ENCODE measurements at places on chromosomes 2 and 18. TPM values are rescaled to one million over a fixed set of nuclear protein-coding genes. Genes with fewer than 3 reads are reported as not detected.

GRCh38 chr2:3476321-3476984 lies 42.9 kb downstream of the ADI1 start:
- no peaks in the 10 kb centered on the region for H3K4me1 ChIP-seq
- no peaks in the 10 kb centered on the region for H3K36me3 ChIP-seq
- DNase-seq = no peak
- H3K27ac ChIP-seq = no peak overlapping the region
- no peak overlapping the region for H3K4me3 ChIP-seq
- H3K27me3 ChIP-seq = no peaks in the 10 kb centered on the region

DNA sequence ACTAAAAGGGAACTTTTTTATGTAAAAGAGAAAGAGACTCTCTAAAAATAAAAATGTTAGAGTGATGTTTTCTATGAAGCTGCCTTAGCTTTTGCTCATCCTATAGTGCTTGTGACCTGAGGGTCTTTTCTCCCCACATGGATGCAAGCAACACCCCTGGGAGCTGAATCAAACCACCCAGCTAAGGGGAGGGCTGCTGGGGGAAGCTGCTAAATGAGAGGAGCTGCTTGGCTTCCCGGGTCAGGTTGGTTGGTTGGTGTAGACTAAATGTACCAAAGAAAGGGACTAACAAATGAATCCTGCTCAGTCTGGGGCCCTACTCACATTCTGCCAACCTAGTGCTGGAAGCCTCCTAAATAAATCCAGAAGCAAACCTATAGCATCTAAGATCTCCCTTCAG lies 35.0 kb downstream of the AFF3 start:
- no peaks in the 10 kb centered on the region for H3K27me3 ChIP-seq
- no peak overlapping the region for H3K4me3 ChIP-seq
- no peaks in the 10 kb centered on the region for H3K36me3 ChIP-seq
- DNase-seq = no peak

DNA sequence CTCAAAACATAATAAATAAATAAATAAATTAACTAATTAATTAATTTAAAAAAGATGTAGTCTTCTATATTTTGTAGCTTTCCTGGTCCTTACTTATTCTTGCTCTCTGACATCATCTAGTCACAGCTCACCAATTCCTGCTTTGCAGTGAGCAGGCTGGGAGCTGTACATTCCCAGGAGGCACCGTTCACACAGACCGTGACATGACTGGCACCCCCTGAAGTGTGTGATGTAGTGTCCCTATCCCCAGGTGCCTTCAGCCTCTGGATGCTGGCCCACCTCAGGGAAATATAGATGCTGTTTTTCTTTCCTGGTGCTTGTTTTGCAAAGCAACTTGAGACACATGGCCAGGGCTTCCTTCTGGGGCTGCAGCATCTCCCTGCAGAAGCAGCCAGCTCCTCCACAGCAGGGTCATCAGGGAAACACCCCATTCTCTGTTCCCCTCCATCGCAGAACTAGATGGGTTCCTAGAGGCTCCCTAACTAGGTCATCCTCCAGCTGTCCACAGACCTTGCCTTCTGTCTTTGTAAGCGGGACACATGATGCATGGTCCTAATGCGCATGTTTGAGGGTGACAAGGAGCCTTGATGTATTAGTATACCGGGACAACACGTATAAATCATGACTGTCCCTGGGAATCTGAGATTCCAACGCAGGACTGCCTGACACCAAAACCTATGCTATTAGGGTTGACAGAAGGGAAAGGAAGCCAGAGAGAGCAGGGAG lies 76.4 kb downstream of the RHOB start:
- H3K4me3 ChIP-seq = no peak overlapping the region
- no peaks in the 10 kb centered on the region for H3K36me3 ChIP-seq
- no peak overlapping the region for H3K27ac ChIP-seq

- no peak overlapping the region for H3K4me3 ChIP-seq
- DNase-seq = no peak
- H3K27me3 ChIP-seq = no peaks in the 10 kb centered on the region
- H3K4me1 ChIP-seq = no peaks in the 10 kb centered on the region
- no peak overlapping the region for H3K27ac ChIP-seq
- no peaks in the 10 kb centered on the region for H3K36me3 ChIP-seq
Measured at GRCh38 chr2:111208639-111209038, 87.9 kb downstream of the BCL2L11 start.

- H3K4me1 ChIP-seq = no peaks in the 10 kb centered on the region
- H3K27me3 ChIP-seq = no peaks in the 10 kb centered on the region
- no peak for DNase-seq
- H3K36me3 ChIP-seq = no peaks in the 10 kb centered on the region
- H3K4me3 ChIP-seq = no peak overlapping the region
Measured at GRCh38 chr2:126383800-126384199, 272.2 kb upstream of the GYPC start.

GRCh38 chr2:217289177-217289906 lies 429.5 kb upstream of the TNP1 start:
- H3K27ac ChIP-seq = no peak overlapping the region
- H3K4me1 ChIP-seq = peaks cover 9% of the 10 kb centered on the region
- H3K4me3 ChIP-seq = no peak overlapping the region
- no peak for DNase-seq

DNA sequence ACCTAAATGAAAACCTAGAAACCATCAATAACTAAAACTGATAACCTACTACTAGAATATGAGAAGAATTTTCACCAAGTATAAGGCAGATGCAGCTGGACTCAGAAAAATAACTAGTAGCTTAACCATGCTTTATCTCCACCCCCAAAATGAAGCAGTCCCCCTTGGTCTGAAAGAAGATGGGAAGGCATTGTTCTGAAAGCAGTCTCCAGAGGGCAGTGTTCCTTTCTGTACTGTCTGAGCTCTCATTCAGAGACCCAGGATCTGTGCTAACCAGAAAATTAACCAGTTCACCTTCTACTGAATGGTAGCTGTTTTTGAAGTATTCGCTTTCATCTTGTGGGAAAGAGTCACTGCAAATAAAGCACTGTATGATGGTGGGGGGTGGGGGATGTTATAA lies 273.0 kb downstream of the PDE11A start:
- no peak overlapping the region for H3K27ac ChIP-seq
- H3K27me3 ChIP-seq = no peaks in the 10 kb centered on the region
- no peaks in the 10 kb centered on the region for H3K36me3 ChIP-seq
- no peak overlapping the region for H3K4me3 ChIP-seq

DNA sequence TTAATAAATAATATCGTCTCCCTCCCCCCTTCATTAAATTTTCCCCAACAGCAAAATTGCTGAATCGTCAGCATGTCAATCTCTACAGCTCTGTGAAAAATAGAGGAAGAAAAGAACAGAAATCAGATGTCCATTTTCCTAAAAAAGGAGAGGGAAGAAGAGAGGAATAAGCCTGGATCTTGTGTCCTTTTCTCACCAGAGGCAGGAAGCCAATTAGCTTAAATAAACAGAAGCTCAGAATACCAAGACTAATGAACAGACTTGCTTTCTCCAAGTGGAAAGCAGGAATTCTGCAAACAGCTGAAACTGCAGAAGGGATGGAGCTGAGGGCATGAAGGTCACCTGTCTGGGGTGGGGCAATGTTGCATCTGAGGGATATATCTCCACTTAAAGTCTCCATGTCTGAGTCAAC lies 265.7 kb downstream of the CCDC85A start:
- DNase-seq = no peak
- peaks cover 4% of the 10 kb centered on the region for H3K4me1 ChIP-seq
- no peaks in the 10 kb centered on the region for H3K36me3 ChIP-seq
- no peak overlapping the region for H3K4me3 ChIP-seq
- H3K27ac ChIP-seq = peak overlapping the region; percentile 26
- no peaks in the 10 kb centered on the region for H3K27me3 ChIP-seq

DNA sequence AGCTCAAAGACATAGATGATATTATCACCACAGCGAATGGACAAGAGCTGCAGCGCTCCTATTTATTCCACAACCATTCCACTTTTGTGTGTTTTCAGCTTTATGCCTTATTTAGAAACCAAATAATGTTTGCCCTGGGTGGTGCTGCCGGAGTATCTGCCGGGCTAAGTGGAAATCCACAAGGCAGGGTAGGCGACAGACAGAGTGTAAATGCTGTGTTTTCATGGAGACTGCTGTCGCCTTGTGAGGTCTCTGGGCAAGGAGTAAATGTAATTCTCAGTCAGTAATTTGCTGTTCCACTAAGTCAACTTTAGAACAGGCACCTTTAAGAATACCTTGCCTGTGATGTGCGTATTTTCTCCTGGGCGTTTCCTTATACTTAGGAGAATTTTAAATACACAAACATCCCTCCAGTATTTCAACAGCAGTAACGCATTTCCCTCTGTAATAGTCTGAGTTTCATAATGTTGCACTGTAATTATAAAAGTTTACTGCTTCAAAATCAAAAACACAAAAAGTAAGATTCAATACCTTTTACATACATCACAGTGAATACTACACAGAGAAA lies 60.9 kb downstream of the COBLL1 start:
- no peaks in the 10 kb centered on the region for H3K36me3 ChIP-seq
- DNase-seq = no peak
- H3K4me1 ChIP-seq = peaks cover 32% of the 10 kb centered on the region
- no peaks in the 10 kb centered on the region for H3K27me3 ChIP-seq

GRCh38 chr2:121294881-121295840 lies 10.2 kb upstream of the TFCP2L1 start:
- no peaks in the 10 kb centered on the region for H3K4me1 ChIP-seq
- no peaks in the 10 kb centered on the region for H3K27me3 ChIP-seq
- H3K27ac ChIP-seq = no peak overlapping the region
- H3K36me3 ChIP-seq = no peaks in the 10 kb centered on the region
- no peak overlapping the region for H3K4me3 ChIP-seq

GRCh38 chr2:125535089-125535488 lies 1120.9 kb upstream of the GYPC start:
- no peaks in the 10 kb centered on the region for H3K27me3 ChIP-seq
- H3K4me3 ChIP-seq = no peak overlapping the region
- DNase-seq = no peak
- H3K27ac ChIP-seq = no peak overlapping the region

DNA sequence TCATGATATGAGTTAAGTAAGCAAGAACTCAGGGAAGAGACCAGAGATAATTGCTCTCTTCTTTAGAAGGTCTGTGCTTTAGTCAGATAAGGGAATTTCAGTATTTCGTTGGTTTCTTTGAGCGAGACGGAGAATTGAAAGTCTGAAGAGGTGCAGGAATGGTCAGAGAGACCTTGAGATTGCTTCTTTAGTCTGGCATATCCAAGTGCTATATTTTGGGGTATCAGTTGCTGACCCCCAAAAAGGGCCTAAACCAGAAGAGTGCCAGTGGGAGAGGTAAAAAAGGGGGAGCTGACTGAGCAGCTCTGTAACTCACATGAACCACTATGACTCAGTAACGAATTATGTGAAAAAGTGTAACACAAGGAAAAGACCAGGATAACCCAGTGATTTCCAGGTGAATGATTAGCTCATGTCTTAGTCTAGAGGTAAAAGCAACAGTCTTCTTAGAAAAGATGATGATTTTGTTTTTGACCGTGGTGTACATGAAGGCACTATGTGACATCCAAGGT lies 932.9 kb downstream of the TDRD15 start:
- DNase-seq = no peak
- H3K4me1 ChIP-seq = no peaks in the 10 kb centered on the region
- no peaks in the 10 kb centered on the region for H3K36me3 ChIP-seq
- no peak overlapping the region for H3K27ac ChIP-seq

- no peak overlapping the region for H3K27ac ChIP-seq
- H3K27me3 ChIP-seq = no peaks in the 10 kb centered on the region
- no peaks in the 10 kb centered on the region for H3K4me1 ChIP-seq
- no peak for DNase-seq
- H3K4me3 ChIP-seq = no peak overlapping the region
- H3K36me3 ChIP-seq = no peaks in the 10 kb centered on the region
Measured at GRCh38 chr18:24200494-24201290, 61.8 kb downstream of the CABYR start.

DNA sequence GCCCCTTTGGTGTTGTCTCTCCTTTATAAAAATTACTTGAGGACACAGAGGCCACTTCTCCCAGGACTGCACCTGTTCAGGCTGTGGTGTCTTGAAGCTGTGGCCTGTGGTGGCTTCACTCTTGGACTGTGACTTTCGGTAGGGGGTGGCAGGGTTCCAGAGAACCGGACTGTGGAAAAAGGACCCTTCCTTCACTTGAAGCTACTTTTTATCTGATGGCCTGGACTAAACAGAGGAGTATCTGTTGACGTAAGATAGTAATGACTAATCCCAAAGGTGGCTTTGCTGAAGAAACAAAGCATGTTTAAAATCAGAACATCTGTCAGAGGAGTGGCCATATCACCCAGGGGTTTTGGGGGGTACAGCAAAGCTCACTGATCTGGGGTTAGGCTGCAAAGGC lies 60.8 kb downstream of the CENPO start:
- H3K4me1 ChIP-seq = no peaks in the 10 kb centered on the region
- H3K27me3 ChIP-seq = no peaks in the 10 kb centered on the region
- H3K36me3 ChIP-seq = no peaks in the 10 kb centered on the region
- DNase-seq = no peak
- H3K4me3 ChIP-seq = no peak overlapping the region

DNA sequence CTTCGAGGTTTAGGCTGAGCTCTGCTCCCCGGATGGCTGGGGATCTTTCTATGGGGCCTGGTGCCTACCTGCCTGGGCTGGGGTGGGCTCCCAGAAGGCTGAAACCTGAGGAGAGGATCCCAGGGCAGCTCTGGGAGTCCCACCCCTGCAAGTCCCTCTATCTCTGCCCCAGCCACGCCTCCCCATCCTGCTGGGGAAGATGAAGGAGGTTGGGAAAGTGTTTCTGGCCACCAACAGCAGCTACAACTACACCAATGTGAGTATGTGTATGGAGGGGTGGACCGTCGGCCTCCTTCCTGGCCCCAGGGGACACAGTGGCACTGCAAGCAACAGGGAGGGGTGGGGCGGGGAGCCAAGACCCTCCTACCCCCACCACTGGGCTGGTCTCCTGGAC lies 2.7 kb downstream of the NT5DC4 start:
- no peaks in the 10 kb centered on the region for H3K4me1 ChIP-seq
- no peaks in the 10 kb centered on the region for H3K36me3 ChIP-seq
- no peak for DNase-seq
- H3K27me3 ChIP-seq = no peaks in the 10 kb centered on the region

GRCh38 chr2:124027182-124027581 lies 2.1 kb downstream of the CNTNAP5 start:
- H3K4me1 ChIP-seq = no peaks in the 10 kb centered on the region
- no peak overlapping the region for H3K27ac ChIP-seq

GRCh38 chr18:56647951-56648893 lies 2.9 kb upstream of the WDR7 start:
- no peak for DNase-seq
- no peaks in the 10 kb centered on the region for H3K36me3 ChIP-seq
- no peaks in the 10 kb centered on the region for H3K27me3 ChIP-seq
- H3K4me1 ChIP-seq = peaks cover 5% of the 10 kb centered on the region
- H3K27ac ChIP-seq = no peak overlapping the region

DNA sequence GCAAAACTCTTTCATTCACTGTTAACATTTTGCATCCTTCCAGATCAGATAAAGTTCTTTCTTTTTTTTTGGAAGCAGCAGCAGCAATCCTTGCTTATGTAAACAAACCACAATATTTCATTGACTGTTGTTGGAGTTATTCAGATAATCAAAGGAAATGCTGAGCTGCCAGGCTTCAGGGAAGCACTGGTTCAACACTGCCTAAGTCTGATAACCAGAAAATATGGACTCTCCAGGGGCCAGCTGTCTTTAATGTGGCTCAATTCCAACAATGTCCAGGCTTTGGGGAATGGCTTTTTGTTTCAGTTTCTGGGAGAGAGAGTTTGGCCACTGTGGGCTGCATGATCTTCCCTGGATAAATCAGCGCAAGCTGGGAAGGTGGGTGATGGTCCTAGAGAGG lies 354.3 kb downstream of the AKAIN1 start:
- no peaks in the 10 kb centered on the region for H3K4me1 ChIP-seq
- DNase-seq = no peak
- no peak overlapping the region for H3K4me3 ChIP-seq

The REEP1 gene
- 5.6 TPM for total RNA-seq

The DAPL1 gene
- total RNA-seq = 7.1 TPM

The SLC5A6 gene
- 15.3 TPM for total RNA-seq

The IL37 gene
- not detected for total RNA-seq

The TFPI gene
- total RNA-seq = 21.2 TPM

Data from pancreas (tissue), 10 donors.